ENCODE measurements at places on chromosomes 13 and 19. TPM values are rescaled to one million over a fixed set of nuclear protein-coding genes. Genes with fewer than 3 reads are reported as not detected.

Gene ZNF606
- total RNA-seq, result 7.7 TPM

Gene PRR19
- 0.33 TPM for total RNA-seq

Gene ZIM2
- total RNA-seq, result not detected

Gene KLK15
- total RNA-seq, result not detected

Gene SEMA6B
- total RNA-seq, result 0.35 TPM

Data from airway epithelial cell (primary cell).